ENCODE measurements at places on chromosomes 11 and 22. TPM values are rescaled to one million over a fixed set of nuclear protein-coding genes. Genes with fewer than 3 reads are reported as not detected.

- no peak for DNase-seq
Observed at GRCh38 chr11:35938231-35938630, 5.6 kb upstream of the LDLRAD3 start.

The RCOR2 gene
- total RNA-seq = 2.6 TPM

DNA sequence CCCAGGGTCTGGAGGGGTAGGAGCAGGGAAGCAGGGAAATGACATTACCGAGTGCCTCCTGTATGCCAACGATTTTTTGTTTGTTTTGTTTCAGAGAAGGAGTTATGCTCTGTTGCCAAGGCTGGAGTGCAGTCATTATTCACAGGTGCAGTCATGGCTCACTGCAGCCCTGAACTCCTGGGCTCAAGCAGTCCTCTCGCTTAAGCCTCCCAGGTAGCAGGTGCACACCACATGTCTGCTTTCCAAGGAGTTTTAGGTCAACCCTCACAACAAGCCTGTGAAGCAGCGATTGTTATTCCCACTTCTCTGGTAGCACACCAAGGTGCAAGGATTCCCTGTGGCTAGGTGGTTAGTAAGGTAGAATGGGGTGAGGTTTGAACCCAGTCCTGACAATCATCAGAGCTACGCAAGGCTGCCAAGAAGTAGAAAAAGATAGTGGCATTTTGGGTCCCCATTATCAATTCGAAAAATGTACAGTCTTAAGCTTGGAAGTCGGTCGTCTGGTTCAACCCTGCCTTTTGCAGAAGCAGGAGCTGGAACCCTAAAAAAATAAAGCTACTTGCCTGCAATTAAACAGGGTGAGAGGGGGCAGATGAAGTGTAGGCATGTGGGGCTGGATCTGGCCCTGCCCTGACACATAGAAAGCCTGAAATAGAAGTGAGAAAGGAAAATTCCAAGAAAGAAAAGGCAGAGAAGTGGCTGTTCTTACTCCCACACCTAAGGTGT, 9.1 kb downstream of the UCP3 start:
- no peak for DNase-seq

DNA sequence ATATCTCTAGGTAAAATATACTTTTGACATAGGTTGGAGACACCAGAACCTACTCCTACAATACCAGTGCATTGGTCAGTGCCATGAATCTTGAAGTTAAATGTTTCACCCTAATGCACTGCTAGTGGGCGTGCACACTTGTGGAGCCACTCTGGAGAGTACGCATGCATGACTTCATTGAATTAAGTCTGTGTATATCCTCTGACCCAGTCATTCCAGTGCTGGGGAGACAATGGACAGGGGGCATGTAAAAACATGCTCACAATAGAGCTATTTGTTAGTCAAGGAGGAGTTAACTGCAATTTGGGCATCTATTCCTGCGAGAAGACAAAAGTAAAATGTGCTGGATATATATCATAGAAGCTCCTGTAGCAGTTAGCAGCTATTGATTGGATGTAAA, 335.4 kb upstream of the NCAM1 start:
- DNase-seq = no peak

- no peak for DNase-seq
Observed at GRCh38 chr11:120514541-120515121, 3.1 kb downstream of the GRIK4 start.

DNA sequence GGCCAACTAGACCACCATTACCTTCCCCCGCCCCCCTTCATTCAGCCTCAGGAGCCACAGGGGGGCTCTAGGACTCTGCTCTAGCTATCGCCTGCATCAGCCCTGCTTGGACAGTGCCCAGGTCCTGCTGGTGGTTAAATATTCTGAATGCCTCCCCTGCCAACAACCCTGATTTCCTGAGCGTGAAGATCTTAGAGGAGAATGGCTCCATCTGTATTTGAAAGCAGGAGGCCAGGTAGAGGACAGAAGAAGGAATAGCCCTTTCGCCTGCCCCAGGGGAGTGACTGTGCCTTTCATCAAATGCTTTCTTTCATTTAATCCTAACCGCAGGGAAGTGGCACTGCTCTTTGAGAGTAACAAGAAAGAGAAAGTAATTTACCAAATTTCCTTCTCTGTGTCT, 69.2 kb downstream of the ISX start:
- DNase-seq = no peak

GRCh38 chr22:32808038-32808445, 6.5 kb downstream of the TIMP3 start:
- DNase-seq = no peak

- DNase-seq = no peak
Observed at GRCh38 chr11:76218449-76219178, 12.3 kb upstream of the WNT11 start.

The IRAG1 gene
- 22.2 TPM for total RNA-seq

DNA sequence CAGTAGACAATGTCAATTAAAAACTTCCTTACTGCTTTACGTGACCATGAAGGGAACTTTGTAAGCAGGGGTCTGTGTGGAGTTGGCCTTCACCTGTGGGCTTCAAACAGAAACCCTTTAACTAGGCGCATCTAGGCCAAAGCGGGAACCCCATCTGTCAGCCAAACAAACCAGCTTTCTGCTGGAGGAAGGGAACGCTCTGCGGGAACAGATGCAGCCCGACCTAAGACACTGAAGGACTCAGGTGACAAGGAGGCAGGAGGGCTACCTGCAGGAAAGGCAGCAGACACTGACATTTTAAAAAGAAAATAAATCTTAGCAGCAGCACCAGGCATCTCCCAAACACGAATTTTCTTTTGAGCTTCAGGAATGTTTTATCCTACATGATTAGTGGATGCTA, 78.4 kb downstream of the CADM1 start:
- no peak for DNase-seq

The KRTAP5-7 gene
- not detected for total RNA-seq

DNA sequence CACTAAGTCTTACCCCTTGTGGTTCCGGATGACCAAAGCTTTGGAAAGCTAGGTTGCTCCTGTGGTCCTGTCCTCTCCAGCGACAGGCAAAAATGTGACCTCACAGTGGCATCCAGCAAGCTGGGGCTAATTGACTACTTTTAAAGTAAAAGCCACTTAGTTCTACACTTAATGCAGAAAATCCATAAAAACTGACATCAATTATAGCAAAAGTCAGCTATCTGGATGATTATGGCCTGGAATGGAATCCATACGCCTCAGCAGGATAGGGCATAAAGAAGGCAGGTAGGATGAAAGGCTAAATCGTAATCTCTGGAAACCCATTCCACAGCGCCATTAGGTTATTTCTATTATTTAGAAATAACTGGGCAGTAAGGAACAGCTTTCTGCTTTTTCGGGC, 91.9 kb downstream of the ARL14EP start:
- no peak for DNase-seq

The USH1C gene
- total RNA-seq = not detected

The MGAT3 gene
- 9.4 TPM for total RNA-seq

The OSM gene
- not detected for total RNA-seq

The HMOX1 gene
- total RNA-seq = 44.3 TPM

DNA sequence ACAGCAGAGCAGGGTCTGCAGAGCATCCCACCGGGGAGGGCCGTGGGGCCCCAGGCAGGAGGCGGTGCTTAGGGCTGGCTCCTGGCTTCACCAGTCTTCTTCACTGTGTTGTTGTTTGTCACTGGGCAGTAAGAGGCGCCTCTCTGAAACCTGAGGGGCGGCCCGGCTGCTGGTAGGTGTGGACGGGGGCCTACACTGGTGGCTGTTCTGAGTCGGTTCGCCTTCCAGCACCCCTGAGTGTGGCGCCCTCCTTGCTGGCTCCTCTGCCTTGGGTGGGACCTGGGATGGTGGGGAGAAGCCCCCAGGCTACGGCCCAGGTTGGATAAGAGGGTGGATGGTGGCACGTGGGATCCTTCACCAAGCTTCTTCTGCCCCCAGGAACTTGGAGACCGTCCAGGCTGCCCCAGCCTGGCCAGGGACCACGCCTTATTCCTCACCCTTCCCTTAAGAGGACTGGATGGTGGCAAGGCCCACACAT, 10.4 kb upstream of the GRAMD4 start:
- no peak for DNase-seq

The IGSF9B gene
- total RNA-seq = 3.8 TPM

The ADAMTS8 gene
- 0.19 TPM for total RNA-seq

DNA sequence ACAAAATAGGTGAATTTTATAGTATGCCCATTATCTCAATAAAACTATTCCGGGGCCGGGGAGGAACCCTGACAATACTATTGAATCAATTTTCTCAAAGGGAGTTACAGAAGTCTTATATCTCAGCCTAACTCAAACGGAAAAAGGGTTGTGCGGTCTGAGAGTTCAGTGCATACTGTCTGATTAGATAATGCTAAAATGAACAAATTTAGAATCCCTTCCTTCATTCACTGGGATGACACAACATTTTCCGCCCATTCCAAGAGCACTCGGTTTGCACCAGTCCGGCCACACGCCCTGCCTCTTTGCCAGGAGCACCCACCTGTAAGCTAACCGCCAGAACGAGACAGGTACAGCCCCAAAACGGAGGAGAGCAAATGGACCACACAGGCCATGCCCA, 50.0 kb upstream of the NFRKB start:
- no peak for DNase-seq

DNA sequence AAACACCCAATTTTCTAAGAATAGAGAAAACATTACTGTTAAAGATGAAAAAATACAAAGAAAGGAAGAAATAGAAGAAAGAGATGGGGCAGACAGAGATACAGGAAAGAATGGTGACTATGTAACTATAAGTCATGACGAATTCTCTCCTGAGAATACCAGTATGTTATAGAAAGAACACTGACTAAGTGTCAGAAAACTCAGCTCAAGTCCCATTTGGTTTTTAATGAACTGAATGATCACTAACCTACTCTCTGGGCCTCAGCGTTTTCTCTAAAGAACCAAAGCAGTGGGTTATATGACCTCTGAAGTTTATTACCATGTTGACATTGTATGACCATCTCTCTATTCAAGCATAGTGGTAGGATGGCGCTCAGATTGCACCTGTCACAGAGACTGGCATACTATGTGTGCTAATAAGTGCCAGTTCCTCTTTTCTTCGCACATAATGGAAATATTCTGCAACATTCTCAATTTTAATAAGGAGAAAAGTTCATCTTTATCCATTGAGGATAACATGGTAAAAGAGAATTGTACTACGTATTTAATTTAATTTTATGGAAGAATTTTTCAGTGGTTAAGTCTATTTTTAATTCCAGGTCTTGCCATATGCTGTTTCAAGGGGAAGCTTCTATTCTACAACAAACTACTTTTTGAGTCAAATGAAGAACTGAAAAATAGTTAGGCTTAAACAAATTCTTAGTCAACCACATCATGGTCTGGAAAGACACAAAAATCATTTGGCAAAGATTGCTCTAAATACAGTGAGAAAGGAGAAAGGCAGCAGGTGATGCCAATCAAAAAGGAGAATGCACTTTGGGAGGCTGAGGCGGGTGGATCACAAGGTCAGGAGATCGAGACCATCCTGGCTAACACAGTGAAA, 25.0 kb upstream of the EED start:
- no peak for DNase-seq

The C22orf31 gene
- not detected for total RNA-seq

- no peak for DNase-seq
Observed at GRCh38 chr11:117997823-117998579, 11.8 kb downstream of the IL10RA start.

The UPK3A gene
- not detected for total RNA-seq

- DNase-seq = no peak
Observed at GRCh38 chr11:35721651-35722282, 59.2 kb downstream of the TRIM44 start.

DNA sequence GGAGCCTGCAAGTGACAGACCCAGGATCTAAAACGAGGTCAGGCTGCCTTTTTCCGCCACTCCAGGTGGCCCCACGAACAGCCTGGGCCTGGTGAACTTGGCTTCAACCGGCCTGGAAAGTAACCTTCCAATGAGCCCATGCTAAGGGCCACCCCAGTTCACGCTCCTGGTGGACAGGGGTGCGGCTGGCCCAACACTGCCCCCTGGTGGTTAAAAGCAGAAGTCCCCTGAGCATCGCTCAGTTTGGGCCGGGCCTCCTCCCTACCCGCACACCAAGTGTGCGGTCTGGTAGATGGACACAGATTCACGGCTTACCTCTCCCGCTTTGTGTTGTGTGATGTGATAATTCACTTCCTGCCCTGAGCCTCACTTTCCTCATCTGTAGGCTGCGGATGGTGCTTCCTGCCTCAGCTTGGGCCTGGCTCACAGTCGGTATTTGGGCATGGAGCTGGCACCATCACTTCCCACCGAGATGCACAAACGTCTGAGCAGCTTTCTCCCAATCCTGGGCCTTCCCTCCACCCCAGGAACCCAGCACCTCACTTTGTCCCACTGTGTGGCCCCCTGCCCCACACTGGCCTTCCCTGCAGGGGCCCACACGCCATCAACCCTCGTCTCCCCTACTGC, 13.7 kb upstream of the SEC14L3 start:
- DNase-seq = peak; percentile 88

- no peak for DNase-seq
Observed at GRCh38 chr11:45532546-45532945, 132.9 kb downstream of the CHST1 start.

DNA sequence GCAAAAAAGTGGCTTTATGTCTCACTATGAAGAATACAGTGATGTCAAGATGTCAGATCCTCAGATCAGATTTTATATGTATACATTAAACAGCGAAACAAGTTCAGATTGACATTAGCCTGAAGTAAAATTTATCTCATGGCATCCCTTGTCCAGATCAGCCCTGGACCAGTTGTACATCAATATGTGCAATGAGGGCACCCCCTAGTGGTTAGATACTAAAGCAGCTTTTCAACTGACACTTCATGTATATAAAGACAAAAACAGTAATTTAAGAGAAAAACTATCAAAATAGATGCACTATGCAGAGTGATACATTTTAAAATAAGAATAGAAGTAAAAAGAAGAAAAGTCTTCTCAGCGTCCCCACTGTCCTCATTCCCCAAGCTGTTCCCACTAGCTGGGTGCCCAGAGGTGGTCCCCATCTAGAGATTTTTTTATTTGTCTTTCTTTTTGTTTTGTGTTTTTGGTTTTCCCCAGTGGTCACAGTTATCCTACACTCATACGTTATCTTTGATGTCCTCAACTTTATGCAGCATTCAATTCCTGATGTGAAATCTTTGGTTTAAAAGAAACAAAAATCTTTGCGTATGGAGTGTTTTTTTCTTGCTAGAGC, 2193.4 kb upstream of the RAG2 start:
- DNase-seq = no peak

DNA sequence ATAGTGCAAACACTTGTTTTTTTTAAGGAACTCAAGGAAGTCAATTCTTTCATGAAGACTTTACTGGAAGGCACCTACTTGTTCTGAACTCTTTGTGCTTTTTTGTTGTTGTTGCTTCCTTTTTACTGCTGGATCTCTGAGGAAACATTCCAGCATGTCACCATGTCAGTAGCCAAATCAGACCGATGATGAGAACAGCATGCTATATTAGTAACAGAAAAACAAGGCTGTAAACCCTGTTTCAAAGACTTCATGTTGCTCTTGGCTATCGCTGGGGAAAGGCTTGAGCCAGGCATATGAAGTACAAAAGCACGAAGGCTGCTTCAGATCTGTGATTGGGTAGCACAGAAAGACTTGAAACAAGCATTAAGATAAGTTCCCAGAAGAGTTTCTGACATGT, 125.6 kb upstream of the SLC5A12 start:
- DNase-seq = no peak

The PTS gene
- total RNA-seq = 44.0 TPM
